ENCODE measurements at places on chromosomes 2 and 18. TPM values are rescaled to one million over a fixed set of nuclear protein-coding genes. Genes with fewer than 3 reads are reported as not detected.

DNA sequence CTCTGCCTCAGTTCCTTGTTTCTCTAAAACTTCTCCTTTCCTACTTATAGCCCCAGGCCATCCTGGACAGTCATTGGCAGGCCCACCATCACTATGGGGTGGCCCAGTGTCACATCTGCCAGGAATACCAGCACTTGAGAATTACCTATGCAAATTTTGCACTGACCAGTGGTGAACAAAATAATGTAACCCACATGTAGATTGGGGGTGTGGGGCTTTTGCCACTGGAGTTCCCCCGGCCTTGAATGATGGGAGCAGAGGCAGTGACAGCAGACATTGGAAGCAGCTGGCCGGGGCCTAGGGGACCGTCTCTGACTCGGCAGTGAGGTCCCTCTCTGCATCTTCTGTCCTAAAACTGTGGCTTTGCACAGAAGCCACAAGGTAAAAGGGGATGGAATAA, 24.9 kb upstream of the DNMT3A start:
- no peaks in the 10 kb centered on the region for H3K4me1 ChIP-seq
- H3K36me3 ChIP-seq = no peaks in the 10 kb centered on the region
- DNase-seq = no peak
- no peak overlapping the region for H3K27ac ChIP-seq

- H3K36me3 ChIP-seq = no peaks in the 10 kb centered on the region
- no peak overlapping the region for H3K4me3 ChIP-seq
- peak overlapping the region; percentile 90 for H3K27ac ChIP-seq
- H3K4me1 ChIP-seq = no peaks in the 10 kb centered on the region
- DNase-seq = peak; percentile 45
These were observed 8.7 kb downstream of the PCBP1 start for GRCh38 chr2:70095720-70096670.

DNA sequence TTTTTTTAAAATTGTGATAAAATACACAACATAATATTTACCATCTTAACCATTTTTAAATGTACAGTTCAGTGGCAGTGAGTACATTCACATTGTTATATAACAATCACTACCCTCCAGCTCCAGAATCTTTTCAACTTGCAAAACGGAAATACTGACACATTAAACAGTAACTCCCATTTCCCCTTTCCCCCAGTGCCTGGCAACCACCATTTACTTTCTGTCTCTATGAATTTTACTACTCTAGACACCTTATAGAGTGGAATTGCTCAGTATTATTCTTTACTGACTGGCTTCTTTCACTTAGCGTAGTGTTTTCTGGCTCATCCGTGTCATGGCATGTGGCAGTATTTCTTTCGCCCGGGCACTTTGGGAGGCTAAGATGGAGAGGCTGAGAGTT, 32.6 kb downstream of the FASTKD2 start:
- H3K36me3 ChIP-seq = no peaks in the 10 kb centered on the region
- no peaks in the 10 kb centered on the region for H3K27me3 ChIP-seq
- no peak overlapping the region for H3K4me3 ChIP-seq
- no peak overlapping the region for H3K27ac ChIP-seq

- H3K4me3 ChIP-seq = no peak overlapping the region
- no peaks in the 10 kb centered on the region for H3K36me3 ChIP-seq
- no peaks in the 10 kb centered on the region for H3K27me3 ChIP-seq
- DNase-seq = no peak
- no peak overlapping the region for H3K27ac ChIP-seq
- no peaks in the 10 kb centered on the region for H3K4me1 ChIP-seq
These were observed 248.9 kb downstream of the PAX3 start for GRCh38 chr2:222049946-222050345.

DNA sequence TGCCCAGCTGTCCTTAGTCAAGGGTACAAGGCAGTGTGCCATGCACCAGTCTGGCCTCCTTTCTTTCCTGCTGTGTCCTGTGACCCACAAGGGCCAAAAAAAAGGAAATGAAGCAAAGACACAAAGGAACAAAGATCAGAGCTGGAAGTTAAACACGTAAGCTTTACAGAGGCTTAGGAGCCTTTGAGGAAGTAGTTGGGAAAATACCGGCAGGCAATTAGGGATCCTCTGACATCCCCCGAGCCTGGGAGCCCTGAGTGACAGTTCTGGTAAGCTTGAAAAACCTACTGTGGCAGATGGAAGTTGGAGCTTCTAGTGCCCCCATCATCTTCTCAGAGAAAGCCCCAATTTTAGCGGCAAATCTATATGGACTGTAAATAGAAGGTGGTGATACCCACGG, 78.5 kb downstream of the SPRED2 start:
- DNase-seq = no peak
- peaks cover 16% of the 10 kb centered on the region for H3K4me1 ChIP-seq
- no peaks in the 10 kb centered on the region for H3K27me3 ChIP-seq
- no peaks in the 10 kb centered on the region for H3K36me3 ChIP-seq
- H3K27ac ChIP-seq = no peak overlapping the region

GRCh38 chr2:15412779-15413178, 148.4 kb downstream of the NBAS start:
- no peak for DNase-seq
- H3K4me1 ChIP-seq = no peaks in the 10 kb centered on the region
- no peaks in the 10 kb centered on the region for H3K36me3 ChIP-seq
- no peak overlapping the region for H3K4me3 ChIP-seq

GRCh38 chr2:156396126-156396525, 40.1 kb upstream of the GPD2 start:
- H3K36me3 ChIP-seq = no peaks in the 10 kb centered on the region
- no peak overlapping the region for H3K4me3 ChIP-seq
- H3K27me3 ChIP-seq = no peaks in the 10 kb centered on the region
- H3K4me1 ChIP-seq = no peaks in the 10 kb centered on the region
- DNase-seq = no peak

Gene TMEM247
- total RNA-seq = not detected

Gene MAP2
- 2.0 TPM for total RNA-seq

All from right lobe of liver (tissue), 6 donors.